ENCODE measurements at places on chromosomes 4 and X.

GRCh38 chr4:76997532-76997931 is 48.0 kb downstream of the SEPTIN11 start:
- DNase-seq: no peak

DNA sequence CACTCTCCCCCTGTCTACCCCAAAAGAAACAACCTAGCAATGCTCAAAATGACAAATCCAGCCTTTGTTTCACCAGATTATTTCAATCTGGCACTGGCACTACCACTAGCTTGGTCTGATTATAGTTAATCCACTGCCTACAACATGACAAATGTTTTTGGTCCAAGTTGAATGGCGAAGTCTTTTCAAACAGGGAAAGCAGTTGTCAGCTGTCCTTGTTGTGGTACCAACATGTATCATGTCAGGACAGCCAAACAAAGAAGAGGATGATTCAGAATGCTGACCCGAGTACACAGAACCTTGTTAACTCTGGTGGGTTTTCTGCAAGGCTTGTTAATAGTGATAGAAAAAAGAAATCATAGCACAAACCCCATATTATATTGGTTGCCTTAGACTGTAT is 160.8 kb upstream of the ANK2 start:
- no peak for DNase-seq

DNA sequence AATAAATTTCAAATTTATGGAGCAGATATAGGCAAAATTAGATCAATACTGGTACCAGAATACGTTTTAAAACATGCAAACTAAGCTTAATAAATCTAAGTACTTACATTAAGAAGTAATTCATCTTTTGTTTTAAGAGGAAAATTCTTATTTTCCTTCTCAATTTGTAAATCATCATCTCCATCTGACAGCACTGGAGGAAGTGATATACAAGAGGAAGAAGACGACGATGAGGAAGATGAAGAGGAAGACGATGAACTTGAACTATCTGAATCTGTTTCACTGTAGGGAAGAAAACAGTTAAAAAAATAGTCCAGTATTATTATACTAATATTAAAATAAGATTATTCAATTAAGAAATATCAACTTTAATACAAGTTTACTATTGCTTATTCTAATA is 2.6 kb downstream of the NAF1 start:
- DNase-seq: no peak

DNA sequence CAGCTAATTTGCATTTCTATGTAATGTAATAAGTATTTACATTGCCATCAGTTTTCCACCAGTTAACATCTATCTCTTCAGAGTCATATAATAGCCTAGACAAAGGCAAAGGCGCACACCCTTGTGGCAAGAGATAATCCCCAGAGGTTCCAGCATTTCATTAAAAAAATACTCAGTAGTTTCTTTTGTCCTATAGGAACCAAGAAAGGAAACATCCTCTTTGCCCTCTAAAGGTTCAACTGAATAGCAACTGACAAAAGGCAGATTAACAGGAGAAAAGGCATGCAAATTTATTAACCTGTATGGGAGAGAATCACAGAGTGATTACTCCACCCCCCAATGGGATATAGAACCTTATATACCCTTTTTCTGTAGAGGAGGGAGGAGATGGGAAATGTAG is 48.4 kb downstream of the MAGEB17 start:
- DNase-seq: no peak

GRCh38 chr4:28548136-28548535 is 1687.5 kb downstream of the STIM2 start:
- no peak for DNase-seq

DNA sequence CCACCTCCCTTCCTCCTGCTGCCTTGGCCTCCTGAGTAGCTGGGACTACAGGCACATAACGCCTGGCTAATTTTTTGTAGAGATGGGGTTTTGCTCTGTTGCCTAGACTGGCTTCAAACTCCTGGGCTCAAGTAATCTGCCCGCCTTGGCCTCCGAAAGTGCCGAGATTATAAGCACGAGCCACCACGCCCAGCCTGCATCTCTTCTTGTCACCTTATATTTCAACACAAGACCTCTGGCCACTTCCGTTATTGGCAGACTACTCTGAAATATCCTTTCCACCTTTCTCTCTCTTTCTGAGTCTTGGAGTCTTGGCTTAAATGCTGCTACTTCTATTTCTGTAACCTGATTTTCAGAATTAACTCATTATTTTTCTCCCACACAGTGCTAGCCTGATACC is 5.6 kb downstream of the KIAA0232 start:
- no peak for DNase-seq

GRCh38 chr4:136918772-136919171 is 613.5 kb downstream of the PCDH18 start:
- DNase-seq: no peak

- no peak for DNase-seq
These were observed 19.6 kb downstream of the ARX start for GRCh38 chrX:24996096-24996709.

DNA sequence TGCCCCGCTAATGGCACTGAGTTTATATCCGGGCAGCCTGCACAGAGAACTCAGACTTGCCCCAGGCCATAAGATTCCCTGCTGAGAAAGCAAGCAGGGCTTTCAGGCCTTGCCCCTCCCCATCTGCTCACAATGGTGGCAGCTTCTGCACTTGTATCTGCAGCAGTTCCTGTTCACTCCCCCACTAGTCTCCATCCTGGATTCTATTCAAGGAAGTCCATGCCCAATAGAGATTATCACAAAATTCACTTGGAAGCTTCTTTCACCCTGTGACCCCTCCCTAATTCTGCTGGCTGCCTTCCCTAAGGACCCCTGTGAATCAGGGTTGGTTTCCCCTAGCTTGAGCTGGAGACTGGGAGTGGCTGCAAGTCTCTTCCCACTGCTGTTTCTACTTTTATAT is 34.5 kb upstream of the UCP1 start:
- no peak for DNase-seq

GRCh38 chr4:137609718-137610430 is 77.6 kb upstream of the PCDH18 start:
- DNase-seq: no peak

DNA sequence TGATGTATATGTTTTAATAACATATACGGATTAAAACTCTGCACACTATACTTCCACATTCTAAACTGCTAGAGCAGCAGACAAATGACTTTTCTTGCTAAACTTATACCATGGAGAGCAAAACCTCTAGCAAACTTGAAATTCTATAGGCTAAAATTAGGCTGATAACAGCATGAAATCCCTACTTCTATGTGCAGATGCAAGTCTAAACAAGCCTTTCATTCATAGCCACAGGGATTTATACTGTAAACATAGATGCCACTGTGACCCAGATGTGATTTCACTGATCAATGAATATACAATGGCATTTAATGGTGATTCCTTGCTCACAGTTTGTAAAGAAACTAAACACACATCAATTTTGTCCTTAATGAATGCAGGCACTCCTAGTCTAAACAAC is 151.0 kb downstream of the ANTXR2 start:
- DNase-seq: no peak

DNA sequence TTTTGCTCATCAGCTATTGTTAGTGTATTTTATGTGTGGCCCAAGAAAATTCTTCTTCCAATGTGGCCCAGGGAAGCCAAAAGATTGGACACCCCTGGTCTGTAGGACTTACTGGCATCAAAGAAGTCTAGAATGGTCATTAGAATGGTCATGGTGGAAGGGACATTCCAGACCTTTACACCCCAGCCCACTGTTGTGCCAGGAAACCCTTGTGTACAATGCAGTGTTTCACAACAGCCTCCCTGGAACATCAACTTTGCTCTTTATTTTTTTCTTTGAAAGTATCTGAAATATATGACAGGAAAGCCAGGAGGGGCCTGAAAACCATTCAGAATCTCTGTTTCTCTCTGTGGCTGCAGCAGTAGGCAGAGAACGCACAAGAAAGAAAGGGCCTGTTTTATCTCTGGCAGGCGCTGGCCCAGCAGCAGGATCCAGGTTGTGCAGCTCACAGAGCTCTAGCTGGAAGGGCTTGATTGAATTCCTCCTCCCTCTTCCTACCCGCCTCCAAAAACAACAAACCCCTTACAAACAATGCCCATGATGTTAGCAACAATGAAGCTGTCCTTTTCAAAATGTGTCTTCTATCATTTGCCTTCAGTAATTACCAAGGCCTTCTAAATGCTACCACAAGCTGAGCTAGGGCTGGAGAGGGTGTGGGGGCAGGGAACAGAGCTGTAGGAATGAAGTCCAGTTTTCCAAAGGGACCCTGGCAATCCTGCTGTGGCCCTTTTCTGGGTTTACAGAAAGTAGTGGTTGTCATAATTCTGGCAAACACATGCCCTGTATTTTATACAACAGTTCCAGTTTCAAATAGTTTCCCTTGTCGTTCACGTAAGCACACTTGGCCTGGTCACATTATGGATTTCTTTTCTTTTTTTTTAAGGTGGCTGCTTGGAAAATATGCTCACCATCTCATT is 32.3 kb upstream of the TFDP3 start:
- DNase-seq: no peak

DNA sequence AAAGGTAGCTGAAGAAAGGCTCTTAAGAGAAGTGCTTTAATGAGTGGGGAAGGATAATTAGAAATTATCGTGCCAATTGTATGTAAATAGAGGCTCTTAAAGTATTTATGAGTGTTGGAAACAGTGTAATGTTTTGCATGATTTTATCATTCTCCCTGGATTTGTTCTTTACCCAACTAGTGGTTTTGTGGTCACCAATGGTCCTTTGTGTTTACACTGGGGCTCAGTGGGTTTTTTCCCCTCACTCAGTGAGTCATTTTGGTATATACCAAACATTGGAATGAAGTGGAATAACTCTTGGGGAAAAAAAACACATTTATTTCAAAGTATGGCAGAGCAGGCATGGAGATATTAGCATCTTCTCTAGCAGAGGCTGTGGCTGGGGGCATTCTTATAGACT is 20.8 kb upstream of the LGI2 start:
- no peak for DNase-seq

DNA sequence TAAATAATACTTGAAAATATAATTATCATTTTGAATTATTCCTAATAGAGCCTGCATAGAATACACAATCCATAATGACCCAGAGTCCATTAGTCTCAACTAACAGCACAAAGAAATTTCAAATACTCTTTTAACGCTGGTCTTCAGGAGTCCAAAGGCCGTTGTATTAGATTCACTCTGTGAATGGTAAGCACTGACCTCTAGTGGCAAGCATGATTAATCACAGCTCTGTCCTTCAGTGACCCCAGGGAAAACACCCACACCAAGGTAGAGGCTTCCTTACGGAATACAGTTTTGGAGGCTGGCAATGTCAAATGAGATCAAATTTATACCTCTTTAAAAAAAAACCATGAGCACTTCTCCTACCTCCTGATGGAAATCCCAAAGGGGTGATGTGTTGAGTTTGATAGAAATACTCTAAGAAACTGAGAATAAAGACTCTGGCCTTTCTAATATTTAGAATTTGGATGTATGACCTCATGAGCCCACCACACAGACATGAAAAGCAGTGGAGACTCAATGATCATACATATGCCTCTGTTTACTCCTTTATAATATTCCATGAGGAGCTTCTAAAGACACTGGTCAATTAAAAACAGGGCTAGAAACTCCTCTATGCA is 147.2 kb upstream of the DKK2 start:
- DNase-seq: peak; percentile 2

- no peak for DNase-seq
These were observed 21.2 kb upstream of the UGT8 start for GRCh38 chr4:114577386-114577785.

DNA sequence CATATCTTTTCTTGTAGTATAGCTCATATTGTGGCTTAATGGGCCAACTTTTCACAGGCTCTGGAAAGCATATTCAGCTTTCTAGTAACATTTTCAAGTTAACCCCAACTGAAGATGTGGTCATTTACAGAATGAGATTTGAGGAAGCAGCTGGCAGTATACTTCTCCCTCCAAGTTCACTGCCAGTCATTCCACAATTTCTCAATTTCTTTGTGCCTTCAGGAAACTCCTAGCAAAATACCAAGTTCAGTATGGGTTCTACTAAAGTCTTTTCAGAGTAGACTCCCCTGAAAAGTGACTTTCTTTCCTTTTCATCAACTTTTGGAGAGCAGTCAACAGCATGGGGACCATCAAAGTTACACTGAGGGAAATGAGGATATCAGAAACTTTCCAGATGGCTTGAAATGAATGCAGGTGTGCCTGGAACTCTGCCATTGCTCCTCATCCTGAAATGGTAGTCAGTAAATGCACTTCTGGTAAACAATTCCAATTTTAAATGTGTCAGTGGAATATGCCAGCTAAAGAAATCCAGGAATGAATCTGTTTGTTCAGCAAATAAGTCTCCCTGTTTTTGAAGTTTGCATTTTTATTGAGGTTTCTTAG is 81.5 kb upstream of the TEX13D start:
- no peak for DNase-seq

DNA sequence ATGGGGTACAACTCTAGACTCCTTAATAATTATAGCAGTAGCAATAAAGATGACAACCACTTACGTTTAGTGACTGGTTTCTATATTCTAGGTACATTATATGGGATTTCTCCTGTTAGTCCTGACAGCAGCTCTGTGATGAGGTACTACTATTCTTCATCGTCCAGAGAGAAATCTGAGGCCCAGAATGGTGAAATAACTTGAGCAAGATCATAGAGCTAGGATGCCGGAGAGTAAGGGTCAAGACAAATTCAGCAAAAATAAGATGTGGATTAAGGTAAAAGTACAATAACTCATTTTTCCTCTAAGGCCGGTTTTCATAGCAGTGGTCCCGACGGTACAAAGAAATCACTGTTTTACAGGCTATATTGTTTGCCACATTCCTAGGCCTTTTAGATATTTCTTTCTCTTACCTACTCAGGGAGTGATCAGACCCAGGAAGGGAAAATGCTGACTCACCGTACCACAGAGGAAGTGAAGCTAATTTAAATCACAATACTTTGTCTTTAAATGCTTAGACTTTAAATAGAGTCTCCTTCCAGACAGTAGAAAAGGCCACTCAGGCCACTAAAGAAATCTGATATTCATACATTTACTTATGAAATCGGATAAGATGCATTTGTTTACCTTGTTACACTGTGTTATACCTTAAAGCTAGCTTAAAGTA is 2023.0 kb upstream of the AGA start:
- DNase-seq: no peak

GRCh38 chr4:173457893-173458292 is 59.0 kb upstream of the SCRG1 start:
- DNase-seq: no peak

GRCh38 chrX:107654872-107655761 is 26.8 kb downstream of the PRPS1 start:
- DNase-seq: no peak

GRCh38 chr4:83019794-83020494 is 9.3 kb upstream of the LIN54 start:
- no peak for DNase-seq

DNA sequence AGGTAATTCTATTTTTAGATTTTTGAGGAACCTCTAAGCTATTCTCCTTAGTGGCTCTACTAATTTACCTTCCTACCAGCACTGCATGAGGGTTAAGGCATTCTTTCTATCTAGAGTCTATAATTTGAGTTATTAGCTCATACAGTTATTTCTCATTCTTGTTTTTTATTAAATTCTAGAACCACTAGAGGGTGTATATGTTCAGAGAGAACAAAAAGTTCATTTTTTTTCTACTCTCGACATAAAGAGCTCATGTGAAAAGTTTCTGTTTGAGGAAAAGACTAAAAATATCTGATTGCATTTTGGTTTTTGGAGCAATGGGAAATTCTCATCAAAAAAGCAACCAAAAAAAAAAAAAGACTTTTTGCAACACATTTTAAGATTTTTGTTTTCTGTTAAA is 57.0 kb upstream of the LRAT start:
- DNase-seq: no peak

GRCh38 chr4:3531318-3531878 is 824 bp downstream of the LRPAP1 start:
- no peak for DNase-seq
